Foreskin melanocyte (primary cell): ENCODE measurements at places on chromosomes 7 and 10.

GRCh38 chr10:55351431-55351830, 550.4 kb upstream of the PCDH15 start:
- DNase-seq, result no peak

DNA sequence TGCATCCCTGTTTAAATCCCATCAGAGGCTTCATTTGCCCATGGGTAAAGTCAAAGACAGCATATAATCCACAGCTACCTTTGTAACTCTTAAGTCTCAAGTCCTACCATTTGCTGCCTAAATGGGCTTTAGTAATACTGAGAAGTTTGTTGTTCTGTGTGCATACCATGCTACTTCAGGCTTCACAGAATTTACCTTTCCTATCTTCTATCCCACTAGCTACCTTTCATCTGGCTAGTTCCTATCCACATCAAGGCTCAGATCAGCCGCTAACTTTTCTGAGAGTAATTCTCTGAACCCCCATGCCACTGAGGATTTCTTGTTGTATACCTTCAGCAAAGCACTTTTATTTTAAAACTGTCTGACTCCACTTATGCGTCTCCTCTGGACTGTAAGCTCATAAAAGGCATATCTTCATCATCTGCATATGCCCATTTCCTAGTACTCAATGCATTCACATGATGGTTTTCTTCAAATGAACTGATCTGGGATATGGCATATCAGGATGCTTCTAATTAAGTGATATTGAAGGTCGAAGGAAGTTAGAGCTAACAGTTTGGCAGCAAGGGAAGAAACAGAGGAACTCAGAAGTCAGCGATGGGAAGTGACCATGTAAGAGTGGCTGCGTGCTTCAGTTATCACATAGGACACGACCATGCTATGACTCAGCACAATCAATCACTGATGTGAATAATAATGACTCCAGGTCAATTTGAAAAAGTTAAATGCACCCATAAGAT, 283.9 kb upstream of the DKK1 start:
- DNase-seq, result no peak

- DNase-seq, result no peak
Measured at GRCh38 chr7:138214926-138215325, 138.7 kb downstream of the AKR1D1 start.

- DNase-seq, result peak; percentile 79
Measured at GRCh38 chr10:43348511-43349312, 22.7 kb upstream of the FXYD4 start.

DNA sequence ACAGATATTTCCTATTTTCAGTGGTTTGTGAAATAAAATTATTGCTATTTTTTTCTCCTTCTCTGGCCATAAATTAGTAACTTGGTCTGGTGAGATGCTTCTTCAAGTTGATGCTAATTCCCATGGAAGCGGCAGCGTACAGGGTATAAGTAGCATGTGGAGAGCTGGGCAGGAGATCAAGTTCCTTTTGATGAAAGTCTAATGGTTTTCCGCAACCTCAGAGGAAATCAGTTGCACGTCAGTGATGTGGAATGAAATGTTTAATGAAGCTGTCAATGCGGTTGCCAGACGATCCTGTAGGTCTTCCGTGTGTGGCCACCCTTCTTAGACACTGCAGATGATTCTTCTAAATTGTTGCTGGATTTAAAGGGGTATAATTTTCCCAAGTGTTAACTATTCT, 236.4 kb upstream of the GRM3 start:
- DNase-seq, result no peak
